T-helper 1 cell (primary cell): ENCODE measurements at places on chromosomes 3 and 15.

DNA sequence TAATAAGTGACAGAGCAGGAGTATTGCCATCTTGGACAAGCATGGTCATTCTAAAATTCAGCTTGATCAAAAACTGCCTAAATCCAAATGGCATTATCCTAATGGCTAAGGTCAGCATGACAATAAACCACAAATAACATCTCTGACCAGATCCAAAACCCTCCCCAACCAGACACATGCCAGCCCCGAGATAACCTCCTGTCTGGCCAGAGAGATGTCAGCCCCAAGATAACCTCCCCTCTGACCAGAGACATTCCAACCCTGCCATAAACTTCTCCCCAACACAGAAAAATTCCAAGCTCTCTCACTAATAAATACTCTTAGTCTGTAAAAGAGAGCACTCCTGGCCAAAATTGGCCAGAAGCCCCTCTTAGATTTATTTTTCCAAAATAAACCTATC is 470.5 kb upstream of the UBE2E2 start:
- DNase-seq, result no peak

DNA sequence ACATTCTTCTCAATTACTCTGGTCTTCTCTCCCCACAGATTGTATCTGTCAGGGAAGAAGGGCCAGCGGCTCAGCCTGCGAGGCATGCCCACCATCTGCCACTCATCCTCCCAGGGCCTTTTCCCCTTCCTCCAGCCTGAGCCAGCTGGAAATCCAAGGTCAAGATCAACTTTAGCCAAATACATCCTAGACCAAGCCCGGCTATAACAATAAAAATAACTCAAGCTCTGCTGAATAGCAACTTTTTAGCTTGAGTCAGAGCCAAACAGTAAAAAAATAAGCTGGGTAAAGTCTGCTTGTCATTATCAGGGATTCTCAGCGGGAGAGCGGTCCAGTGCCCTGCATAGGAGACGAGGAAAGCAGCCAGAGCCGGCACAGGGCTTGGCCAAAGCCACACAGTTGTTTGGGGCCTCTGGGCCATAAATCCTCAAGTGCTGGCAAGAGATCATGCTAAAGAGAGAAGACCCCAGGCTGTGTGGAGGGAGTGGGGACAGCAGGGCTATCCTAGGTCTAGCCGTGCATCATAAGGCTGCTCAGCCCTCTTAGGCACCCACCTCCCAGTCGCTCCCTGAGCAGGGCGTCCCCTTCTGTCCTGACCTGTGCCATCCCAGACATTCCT is 76.2 kb upstream of the HERC1 start:
- DNase-seq, result no peak

DNA sequence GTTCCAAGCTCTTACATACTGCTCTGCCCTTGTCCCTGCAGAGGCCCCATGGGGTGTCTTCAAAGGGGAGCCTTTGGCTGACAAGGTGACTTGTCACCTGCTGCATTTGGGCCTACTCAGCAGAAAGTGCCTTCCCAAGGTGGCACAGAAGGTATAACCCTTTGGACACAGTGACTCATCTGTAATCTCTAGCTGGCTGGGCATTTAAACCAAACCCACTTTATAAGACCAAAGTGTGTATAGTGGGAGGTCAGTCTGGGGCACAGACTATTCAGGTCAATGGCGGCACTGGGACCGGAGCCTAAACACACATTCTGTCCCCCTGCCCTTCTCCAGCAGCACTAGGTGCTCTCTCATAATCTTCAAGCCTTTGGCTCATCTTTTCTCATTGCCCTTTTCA is 35.1 kb downstream of the GJD2 start:
- DNase-seq, result no peak

- DNase-seq, result no peak
Observed at GRCh38 chr15:41695750-41696436, 35.7 kb downstream of the MGA start.

DNA sequence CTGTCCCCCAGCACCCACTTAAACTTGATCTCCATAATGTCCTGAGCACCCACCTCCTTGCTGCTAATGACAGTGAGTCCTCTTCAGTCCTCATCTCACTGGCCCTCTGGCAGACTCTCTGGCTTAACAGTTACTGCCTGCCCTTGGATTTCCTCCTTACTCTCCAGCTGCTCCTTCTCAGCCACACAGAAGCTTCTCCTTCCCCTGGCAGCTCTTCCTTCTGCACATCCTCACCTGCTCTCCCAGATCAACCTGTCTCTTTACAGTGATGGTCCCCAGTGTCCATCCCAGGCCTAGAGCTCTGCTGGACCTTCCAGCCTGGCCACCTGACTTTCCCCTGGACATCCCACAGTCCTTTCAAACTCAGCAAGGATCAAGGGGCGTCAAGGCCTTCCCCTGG is 47.4 kb upstream of the SMAD3 start:
- DNase-seq, result no peak

DNA sequence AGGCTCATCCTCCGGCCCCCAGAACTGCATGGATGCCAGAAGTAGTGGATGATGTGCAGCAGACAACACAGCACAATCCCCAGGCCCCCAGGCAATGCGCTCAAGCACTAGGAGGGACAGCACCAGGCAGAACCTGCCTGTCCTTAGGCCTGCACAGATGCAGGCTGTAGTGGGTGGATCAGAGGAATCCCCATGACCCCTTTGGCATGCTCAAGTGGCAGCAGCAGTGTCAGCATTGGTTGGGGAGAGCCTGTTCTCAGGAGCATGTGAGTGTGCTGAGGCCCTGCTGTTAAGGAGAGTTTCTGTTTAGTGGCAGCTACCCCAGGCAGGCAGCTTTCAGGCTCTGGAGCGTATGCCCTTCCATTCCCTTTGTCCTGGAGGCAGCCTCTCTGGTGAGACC is 25.1 kb upstream of the CD200R1L start:
- DNase-seq, result no peak

GRCh38 chr15:46344915-46345314 is 710.1 kb downstream of the SQOR start:
- no peak for DNase-seq

GRCh38 chr3:75048650-75049049 is 434.2 kb upstream of the CNTN3 start:
- DNase-seq, result no peak

DNA sequence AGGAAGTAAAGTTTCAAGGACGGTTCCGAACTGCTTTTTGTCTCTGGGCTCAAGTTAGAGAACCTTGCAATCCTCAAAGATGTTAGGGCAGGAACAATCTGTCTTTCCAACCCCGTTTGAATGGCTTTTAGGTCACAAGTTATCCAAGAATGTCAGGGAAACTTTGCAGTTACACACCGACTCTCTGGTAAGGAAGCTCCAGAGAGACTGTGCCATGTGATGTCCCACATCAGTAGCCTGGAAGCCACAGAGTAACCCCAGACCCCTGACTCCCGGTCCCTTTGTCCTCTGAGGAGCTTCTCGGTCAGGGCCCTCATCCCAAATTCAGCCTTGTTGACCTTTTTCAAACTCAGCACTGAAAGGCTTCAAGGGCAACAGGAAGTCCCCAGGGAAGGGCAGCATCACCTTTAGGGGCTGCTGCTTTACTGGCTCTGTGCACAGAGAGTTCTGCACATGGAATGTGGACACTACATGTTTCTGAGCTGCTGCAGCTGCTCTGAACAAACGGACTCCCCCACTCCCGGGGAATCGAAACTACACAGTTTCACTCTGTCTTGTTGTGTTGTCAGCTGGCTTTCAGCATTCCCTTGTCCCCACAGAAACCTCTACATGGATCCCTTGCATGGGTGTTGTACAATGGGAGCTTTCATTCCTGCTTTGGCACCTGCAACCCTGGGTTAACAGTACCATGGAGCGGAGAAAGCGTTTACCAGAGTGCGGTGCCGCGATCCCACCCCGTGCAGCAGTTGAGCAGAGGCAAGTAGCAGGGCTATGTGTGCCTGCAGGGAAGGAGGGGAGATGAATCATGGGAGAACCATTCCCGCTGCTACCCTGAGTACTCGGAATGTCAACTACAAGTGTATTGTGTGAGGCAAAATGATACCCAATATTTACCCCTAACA is 408.2 kb upstream of the THBS1 start:
- DNase-seq, result no peak

- DNase-seq, result no peak
Observed at GRCh38 chr3:56467108-56467507, 1.2 kb downstream of the ERC2 start.

- no peak for DNase-seq
Observed at GRCh38 chr3:186996356-186996755, 66.0 kb downstream of the ST6GAL1 start.

GRCh38 chr3:13517253-13517977 is 31.5 kb upstream of the FBLN2 start:
- no peak for DNase-seq

- no peak for DNase-seq
Observed at GRCh38 chr3:129248286-129248979, 973 bp upstream of the COPG1 start.

DNA sequence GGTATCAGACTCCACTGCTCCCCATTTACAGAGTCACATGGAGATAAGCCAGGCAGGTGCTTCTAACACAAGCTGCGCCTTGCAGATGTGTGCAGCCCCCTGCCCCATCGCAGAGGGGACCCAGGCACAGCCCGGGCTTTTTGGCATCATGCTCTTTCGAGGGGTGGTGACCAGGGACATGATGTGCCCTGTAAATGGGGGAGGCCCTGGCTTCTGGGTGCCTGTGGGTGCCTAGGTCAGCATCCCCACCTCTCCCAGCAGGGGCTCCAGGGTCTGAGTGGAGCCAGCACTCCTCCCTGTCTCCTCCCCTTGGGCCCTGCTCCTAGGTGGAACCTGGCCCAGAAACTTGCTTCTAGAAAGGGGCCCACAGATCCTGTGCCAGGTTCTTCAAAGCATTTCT is 15.2 kb downstream of the TRPM1 start:
- no peak for DNase-seq

DNA sequence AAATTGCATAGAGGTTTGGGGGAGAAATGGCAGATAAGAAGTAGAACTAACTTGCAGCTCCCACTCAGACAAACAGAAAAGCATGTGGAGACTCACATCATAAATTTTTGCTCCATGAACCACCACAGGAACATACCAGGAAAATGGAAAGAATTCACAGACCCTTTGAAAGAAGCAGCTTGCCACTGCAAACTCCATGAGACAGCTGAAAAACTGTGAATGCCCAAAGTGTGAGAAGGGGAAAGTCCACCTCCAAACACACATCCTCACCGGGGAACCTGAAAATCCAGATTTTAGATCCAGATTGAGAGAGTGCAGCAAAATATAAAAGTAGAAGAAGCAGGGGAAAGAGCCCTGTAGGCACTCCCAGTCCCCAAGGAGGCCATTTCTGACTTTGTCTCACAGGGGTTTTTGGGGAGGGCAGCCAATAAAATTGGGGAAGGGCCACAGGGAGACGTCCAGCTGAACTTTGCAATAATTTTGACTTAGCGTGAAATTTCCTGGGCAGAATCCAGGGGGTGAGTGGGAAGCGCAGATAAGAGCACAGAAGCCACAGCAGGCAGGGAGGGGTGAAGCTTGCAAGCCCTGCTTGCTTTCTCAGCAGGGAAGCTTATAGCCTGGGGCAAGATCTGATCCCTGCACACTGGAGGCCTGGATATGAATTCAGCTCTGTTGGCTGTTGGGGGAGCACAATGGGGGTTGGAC is 183.4 kb upstream of the UBE2E2 start:
- DNase-seq, result no peak

- DNase-seq, result no peak
Observed at GRCh38 chr15:31977812-31978661, 52.3 kb upstream of the CHRNA7 start.

DNA sequence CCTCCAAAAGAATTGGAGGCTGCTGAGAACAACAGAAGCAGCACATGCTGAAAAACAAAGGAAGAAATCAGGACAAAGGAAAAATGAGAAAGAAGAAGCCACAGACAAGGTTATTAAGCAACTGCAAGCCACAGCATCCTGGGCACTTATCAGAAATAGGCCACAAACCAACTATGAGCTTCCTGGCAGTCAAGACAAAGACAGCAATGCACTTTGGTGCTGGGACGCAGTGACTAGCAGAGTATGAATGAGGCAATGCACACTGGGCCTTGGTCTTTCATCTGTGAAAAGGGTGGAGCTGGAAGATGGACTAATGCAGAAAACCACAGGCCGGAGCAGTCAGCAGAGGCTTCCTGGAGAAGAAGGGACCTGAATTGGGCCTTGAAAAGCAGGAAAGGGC is 56.0 kb upstream of the LINGO1 start:
- DNase-seq, result no peak

DNA sequence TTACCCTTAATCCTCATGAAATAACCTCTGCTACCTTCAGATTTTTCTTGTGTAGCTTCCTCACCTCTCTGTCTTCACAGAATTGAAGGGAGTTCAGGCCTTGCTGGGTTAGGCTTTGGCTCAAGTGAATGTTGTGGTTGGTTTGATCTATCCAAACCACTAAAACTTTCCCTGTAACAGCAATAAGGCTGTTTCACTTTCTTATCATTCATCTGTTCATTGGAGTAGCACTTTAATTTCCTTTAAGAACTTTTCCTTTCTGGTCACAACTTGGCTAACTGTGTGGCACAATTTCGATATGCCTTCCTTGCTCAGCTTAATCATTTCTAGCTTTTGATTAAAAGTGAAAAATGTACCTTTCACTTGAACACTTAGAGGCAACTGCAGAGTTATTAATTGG is 129.8 kb downstream of the NR1I2 start:
- no peak for DNase-seq

GRCh38 chr3:79480746-79481145 is 287.1 kb downstream of the ROBO1 start:
- no peak for DNase-seq

DNA sequence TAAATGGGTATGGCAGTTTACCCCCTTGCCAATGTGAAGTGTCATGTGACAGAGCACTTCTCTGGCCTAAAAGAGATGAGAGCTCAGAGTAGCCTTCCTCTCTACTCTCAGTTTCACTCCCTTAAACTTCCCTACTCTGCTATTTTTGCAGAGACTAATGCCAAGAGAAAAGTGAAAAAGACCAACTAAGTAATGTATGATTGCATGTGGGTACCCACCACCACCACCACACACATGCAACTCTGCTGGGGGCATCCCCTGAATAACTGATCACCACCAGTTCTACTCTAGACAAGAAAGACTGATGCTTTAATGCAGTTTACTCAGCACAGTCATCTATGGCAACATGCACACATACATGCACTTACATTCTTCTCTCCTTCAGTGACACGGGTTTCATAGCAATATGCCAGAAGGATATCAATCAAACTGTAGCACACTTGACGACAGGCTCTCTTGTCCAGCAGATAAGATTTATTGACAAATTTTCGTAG is 31.3 kb downstream of the SHQ1 start:
- no peak for DNase-seq

GRCh38 chr3:177106184-177106583 is 91.1 kb downstream of the TBL1XR1 start:
- DNase-seq, result no peak

- DNase-seq, result no peak
Observed at GRCh38 chr15:82812994-82813393, 3.6 kb downstream of the WHAMM start.

GRCh38 chr15:52256930-52257733 is 38.5 kb downstream of the MYO5C start:
- DNase-seq, result no peak

- no peak for DNase-seq
Observed at GRCh38 chr3:7683426-7683825, 818.2 kb upstream of the LMCD1 start.

GRCh38 chr15:85031086-85031943 is 49.7 kb downstream of the PDE8A start:
- no peak for DNase-seq
